Keratinocyte (primary cell): ENCODE measurements at places on chromosomes 5 and 9.

DNA sequence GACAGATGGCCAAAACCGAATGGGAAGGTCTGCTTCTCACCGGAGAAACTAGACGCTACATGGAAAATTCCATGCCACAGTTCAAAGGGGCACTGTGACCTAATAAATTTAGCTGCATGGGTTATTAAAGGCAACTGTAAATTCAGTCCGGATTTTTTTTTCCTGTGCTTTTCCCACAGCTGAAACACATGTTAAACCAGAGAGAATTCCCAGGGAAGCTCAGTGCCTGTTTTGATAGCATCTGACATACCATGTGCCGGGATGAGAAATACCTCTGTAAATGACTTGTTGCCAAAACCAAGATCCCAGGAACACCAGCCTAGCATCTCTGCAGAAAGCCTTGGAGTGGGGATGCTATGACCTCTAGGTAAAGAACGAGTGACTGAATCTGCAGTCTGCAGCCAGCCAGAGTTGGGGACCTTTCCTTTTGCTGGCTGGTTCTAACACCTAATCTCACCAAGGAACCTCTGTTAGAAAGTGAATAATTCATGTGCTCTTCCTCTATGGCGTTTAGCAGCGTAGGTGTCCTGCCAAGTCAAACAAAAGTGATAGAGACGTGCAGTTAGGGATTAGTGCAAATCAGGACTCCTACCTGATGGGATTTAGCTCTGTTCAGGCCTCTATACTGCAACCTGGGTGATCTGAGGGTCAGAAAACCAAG lies 77.9 kb downstream of the SLIT3 start:
- DNase-seq: no peak

DNA sequence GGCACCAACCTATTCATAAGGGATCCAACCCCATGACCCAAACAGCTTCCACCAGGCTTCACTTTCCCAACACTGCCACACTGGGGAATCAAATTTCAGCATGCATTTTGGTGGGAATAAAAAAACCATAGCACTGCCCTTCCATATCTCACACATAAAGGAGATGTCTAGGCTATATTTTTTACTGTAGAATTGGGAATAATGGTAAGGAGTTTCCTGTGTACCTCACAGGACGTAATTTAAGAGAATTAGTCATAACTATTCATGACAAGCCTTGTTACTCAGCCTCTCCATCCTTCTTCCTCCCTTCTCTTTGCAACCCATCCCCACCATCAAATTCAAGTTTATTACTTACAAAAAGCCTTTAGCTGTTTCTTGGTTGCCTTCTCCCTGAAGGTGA lies 352.1 kb downstream of the MLLT3 start:
- no peak for DNase-seq

GRCh38 chr5:175715627-175716522 lies 58.0 kb downstream of the HRH2 start:
- no peak for DNase-seq

DNA sequence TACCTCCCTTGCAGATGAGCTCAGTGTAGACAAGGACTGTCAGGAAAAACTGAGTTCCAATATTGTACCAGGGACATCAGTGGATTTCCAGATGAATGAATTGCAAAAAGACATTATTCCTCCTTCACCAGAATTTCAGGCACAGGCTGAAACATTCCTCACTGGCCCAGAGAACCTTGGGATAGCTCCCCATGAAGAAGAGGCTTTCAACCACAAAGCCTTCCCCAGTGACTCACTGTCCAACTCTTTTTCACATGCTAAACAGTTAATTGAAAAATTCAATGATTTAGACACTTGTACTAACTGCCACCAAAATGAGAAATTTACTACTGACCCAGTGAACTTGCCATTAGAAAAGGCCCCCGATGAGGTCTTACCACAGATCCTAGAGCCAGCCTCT lies 144.5 kb downstream of the UNC13B start:
- DNase-seq: no peak

GRCh38 chr5:93285461-93285860 lies 295.6 kb downstream of the NR2F1-AS1 start:
- no peak for DNase-seq

GRCh38 chr5:7391215-7391614 lies 4.7 kb upstream of the ADCY2 start:
- no peak for DNase-seq

- no peak for DNase-seq
Observed at GRCh38 chr5:56620903-56621677, 194.3 kb upstream of the MAP3K1 start.

GRCh38 chr5:133494232-133494922 lies 118.0 kb downstream of the FSTL4 start:
- DNase-seq: no peak

- DNase-seq: no peak
Observed at GRCh38 chr5:31630931-31631330, 8.0 kb upstream of the PDZD2 start.

- no peak for DNase-seq
Observed at GRCh38 chr5:40801771-40802562, 3.8 kb upstream of the PRKAA1 start.

DNA sequence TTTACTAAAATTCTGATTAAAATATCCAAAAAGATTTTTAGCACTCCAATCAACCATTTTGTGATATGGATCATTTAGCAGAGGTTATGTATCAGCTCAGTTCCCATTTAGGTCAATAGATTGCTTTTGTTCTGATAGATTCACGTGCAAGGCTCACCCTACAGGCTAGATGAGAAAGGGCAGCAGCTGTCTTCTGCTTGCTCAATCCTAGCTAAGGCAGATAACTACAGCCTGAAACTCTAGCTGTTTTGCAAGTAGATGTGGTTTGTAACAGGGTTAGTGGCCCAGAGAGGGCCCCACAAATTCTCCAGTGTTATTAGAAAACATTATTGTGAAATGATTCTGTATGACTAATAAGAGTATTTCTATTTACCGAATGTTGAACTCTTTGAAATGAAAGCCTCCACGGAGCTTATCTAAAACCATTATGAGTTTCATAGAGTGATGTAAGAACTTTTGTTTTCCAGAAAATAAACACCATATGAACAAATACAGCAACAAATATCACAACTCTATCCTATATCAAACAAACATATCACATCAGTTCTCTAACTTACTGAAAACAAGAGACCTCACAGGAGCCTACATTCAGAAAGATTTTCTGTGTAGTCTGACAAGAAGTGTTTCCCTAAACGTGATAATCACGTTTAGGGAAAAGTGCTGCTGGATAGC lies 841.9 kb upstream of the ACO1 start:
- DNase-seq: no peak

GRCh38 chr5:79619854-79620253 lies 7.6 kb downstream of the TENT2 start:
- DNase-seq: no peak

DNA sequence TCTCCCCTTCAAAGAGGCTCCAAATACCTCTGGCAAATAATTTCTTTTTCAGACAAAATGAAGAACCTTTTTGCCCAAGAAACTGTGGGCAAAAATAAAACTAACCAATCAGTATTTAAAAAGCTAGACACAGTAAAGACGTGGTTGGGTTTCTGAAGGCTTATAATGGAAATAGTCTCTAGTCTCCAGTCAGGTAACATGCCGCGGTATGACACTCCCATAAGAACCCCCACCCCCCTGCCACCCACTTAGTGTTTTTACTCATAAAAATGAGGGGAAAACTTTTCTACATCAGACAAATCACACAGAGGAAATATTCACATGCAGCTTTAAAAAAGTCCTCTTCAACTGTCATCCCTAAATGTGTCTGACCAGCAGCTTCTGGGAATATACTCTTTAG lies 105.3 kb downstream of the THBS4 start:
- DNase-seq: no peak

- DNase-seq: no peak
Observed at GRCh38 chr5:128774605-128775004, 190.7 kb upstream of the SLC27A6 start.
